ENCODE measurements at places on chromosomes 5 and 9. TPM values are rescaled to one million over a fixed set of nuclear protein-coding genes. Genes with fewer than 3 reads are reported as not detected.

TRAF1 gene
- 4.6 TPM for total RNA-seq

GNA14 gene
- 2.7 TPM for total RNA-seq

ENTPD2 gene
- not detected for total RNA-seq

NR2F1-AS1 gene
- 7.9 TPM for total RNA-seq

PLPP1 gene
- total RNA-seq: 40.6 TPM

HSD17B3 gene
- not detected for total RNA-seq

PCDHGB1 gene
- 0.60 TPM for total RNA-seq

ADCY2 gene
- not detected for total RNA-seq

CARD6 gene
- 21.7 TPM for total RNA-seq

BTNL3 gene
- not detected for total RNA-seq

SPINK5 gene
- total RNA-seq: 0.25 TPM

ST8SIA4 gene
- 2.6 TPM for total RNA-seq

FIBCD1 gene
- not detected for total RNA-seq

TAF11L5 gene
- total RNA-seq: not detected

UGT3A2 gene
- not detected for total RNA-seq

UHRF2 gene
- 39.6 TPM for total RNA-seq

NEUROG1 gene
- not detected for total RNA-seq

GLRX gene
- 36.0 TPM for total RNA-seq

AQP3 gene
- 1.3 TPM for total RNA-seq

SLC6A7 gene
- not detected for total RNA-seq

FOXD1 gene
- total RNA-seq: 0.05 TPM

COL15A1 gene
- total RNA-seq: 10.0 TPM

ACTBL2 gene
- not detected for total RNA-seq

TUT7 gene
- total RNA-seq: 11.2 TPM

C9orf50 gene
- total RNA-seq: 0.47 TPM

FOXD4 gene
- total RNA-seq: not detected

DMRT3 gene
- total RNA-seq: not detected

SPINK7 gene
- not detected for total RNA-seq

CDO1 gene
- total RNA-seq: 0.15 TPM

KCNN2 gene
- 1.6 TPM for total RNA-seq

PRELID1 gene
- 237 TPM for total RNA-seq

ADAMTS16 gene
- total RNA-seq: not detected

Data from mammary microvascular endothelial cell (primary cell).